ENCODE measurements at places on chromosomes 7 and 10. TPM values are rescaled to one million over a fixed set of nuclear protein-coding genes. Genes with fewer than 3 reads are reported as not detected.

The TWIST1 gene
- polyA plus RNA-seq: 1.1 TPM

The HTR7 gene
- not detected for polyA plus RNA-seq

The LGI1 gene
- 0.30 TPM for polyA plus RNA-seq

The TMEM236 gene
- polyA plus RNA-seq: 0.25 TPM

DNA sequence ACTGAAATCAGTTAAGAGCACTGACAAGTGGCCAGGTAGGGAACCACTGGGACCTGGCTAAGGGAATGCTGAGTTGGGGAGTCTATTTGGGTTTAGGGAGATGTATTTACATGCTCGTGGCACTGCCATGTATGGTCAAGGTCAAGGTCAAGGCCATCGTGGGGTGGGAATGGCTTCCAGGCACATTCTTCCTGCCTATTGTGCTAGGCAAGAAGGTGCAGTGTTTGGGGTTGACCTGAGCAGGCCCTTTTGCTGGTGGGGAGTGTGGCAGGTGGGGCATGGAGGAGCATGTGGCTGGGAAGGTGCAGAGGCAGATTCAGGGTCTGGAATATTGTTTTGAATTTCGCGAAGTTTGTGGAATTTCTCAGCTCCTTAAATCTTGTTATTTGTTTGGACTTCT, 17.8 kb downstream of the FAM241B start:
- no peak for DNase-seq

The GPC2 gene
- 0.50 TPM for polyA plus RNA-seq

DNA sequence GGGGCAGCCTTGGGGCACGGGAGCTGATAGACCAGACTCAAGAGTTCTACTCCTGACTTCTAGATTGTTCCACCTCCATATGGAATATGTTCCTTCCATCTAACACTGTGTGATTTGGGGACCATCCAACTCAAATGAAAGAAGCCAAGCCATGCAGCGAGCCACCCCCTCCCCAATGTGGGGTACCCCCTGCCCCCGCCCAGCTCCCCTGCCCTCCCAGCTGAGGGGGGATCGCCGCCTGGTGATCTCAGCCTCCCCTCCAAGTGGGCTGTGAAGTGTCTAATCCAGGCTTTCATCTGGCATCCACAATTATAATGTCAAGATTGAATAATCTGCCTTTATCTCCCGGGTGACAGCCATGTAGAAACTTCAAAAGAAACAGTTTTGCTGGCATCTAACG, 246.1 kb downstream of the RPS24 start:
- DNase-seq: no peak

DNA sequence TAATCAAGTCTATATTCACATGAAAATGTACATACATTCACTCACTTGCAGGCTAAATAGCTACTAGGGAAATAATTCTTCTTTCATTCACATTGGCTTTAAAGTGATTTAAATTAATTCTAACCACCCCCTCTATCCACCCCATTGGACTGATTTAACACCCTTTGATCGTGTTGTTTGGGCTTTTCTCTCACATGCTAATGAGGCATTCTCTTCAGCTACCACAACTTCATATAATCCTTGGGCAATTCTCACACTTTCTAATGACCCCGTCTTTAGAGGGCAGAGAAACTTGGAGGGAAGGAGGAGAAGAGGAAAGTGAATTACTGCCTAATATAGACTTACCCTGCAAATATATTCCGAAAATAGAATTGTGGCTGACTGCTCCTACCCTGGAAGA, 24.6 kb downstream of the GRM3 start:
- DNase-seq: no peak

The UNCX gene
- polyA plus RNA-seq: not detected
